ENCODE measurements at places on chromosomes 3 and 15.

GRCh38 chr3:118742760-118743159 lies 291.9 kb downstream of the IGSF11 start:
- no peak for DNase-seq

DNA sequence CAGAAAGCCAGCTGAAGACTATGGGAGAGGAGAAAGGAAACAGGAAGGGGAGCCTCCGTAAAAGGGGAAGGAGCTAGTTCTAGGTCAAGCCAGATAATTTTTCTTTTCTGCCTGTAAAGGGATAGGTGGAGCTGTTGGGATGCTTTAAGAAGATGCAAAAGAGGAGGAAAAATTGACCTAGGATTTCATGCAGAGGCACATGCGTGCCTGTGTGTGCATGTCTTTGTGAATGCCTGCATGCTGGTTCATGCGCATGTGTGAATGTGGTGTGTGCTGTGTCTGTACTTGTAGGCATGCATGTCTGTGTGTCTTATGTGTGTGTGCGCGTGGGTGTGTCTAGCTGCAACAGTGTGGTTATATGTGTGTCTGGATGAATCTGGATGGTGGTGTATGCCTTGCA lies 27.3 kb downstream of the CCDC33 start:
- no peak for DNase-seq

DNA sequence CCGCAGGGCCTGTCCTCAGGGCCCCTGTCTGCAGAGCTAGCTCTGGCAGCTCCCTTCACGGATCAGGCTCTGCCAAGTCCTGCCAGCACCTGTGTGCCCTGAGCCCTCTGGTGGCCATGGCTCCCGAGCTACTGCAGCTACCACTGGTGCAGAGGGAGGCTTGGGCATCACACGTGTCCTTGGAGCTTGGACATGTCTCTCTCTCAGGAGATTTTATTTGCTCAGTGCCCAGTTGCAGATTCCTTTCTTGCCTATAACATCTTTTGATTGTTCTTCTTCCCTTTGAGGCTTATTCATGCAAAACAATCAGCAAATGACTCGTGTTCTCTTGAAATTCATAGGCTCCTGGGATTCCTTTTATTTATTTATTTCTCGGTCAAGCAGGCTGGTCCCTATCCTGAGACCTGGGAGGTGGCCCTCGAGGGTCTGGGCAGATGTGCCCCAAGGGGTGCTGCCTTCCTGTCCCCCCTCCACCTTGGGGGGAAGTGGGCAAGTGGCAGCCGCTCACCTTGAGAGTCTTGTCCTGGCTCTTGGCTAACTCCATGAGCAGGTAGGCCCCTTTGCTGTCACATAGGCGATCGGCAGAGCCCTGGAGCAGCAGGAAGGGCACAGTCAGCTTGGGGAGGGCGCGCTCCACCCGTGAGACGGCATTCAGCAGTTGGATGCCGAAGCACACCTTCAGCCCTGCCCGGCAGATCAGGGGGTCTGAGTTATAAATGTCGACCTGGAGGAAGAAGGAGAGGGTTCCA lies 21.9 kb downstream of the ABTB1 start:
- DNase-seq = no peak

GRCh38 chr3:50658831-50659230 lies 15.9 kb upstream of the DOCK3 start:
- DNase-seq = no peak

DNA sequence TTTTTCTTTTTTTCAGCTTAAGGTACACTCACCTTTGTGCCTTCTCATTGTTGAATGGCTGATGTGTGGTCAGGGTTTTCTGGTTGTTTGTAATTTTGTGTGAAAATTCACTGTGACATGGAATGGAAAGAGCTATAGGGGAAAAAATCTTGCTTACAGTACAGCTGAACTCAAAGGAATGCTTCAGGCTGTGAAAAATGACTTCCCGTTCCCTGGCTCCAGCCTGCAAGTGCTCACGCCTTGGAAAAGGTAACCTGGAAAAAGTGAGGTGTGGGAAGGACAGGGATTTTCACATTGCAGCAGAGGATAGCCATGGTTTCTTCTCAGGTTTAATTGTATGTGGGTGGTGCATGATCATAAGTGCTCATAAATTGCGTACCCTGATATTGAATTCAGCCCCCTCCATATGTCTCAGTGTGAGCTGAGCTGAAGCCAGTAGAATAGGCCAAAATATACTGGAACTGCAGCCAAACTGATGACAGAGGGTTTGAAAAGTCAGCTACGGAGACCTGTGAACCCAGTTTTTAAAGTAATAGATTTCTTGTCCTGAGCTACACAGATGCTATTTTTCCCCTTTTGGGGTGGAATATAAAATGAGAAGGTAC lies 228.7 kb upstream of the RASGRP1 start:
- DNase-seq = no peak

Measured in stimulated activated naive CD4-positive, alpha-beta T cell treated with Interleukin-2 at 50 U/mL for 16 hours (primary cell).